ENCODE measurements at places on chromosomes 11 and 22. TPM values are rescaled to one million over a fixed set of nuclear protein-coding genes. Genes with fewer than 3 reads are reported as not detected.

CARD16 gene
- total RNA-seq, result 8.0 TPM

ASPHD2 gene
- total RNA-seq, result 0.20 TPM

CASP12 gene
- total RNA-seq, result 0.27 TPM

- no peak for DNase-seq
Measured at GRCh38 chr11:117584056-117584830, 212.8 kb downstream of the DSCAML1 start.

DNA sequence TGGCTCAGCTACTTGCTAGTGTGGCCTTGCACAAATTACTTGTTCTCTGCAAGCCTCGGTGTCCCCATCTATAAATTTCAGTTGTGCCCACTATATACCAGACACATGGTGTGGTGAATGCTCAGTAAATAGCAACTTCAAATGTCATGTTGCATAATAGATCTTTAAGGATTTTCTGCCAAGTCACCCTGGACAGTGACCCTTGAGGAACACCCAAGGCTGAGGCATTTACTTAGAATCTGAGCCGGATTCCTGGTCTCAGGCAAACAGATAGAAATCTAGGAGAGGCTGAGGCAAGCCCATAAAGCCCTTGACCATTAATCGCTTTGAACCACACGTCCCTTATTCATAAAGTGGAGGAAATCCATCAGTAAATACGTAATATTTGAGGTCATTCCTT, 9.7 kb downstream of the TEAD1 start:
- DNase-seq, result no peak

- DNase-seq, result no peak
Measured at GRCh38 chr11:128057786-128058395, 529.5 kb downstream of the ETS1 start.

GRCh38 chr11:133243832-133244231, 288.5 kb downstream of the OPCML start:
- DNase-seq, result no peak

GRCh38 chr11:87251560-87251959, 213.8 kb downstream of the TMEM135 start:
- DNase-seq, result no peak

DNA sequence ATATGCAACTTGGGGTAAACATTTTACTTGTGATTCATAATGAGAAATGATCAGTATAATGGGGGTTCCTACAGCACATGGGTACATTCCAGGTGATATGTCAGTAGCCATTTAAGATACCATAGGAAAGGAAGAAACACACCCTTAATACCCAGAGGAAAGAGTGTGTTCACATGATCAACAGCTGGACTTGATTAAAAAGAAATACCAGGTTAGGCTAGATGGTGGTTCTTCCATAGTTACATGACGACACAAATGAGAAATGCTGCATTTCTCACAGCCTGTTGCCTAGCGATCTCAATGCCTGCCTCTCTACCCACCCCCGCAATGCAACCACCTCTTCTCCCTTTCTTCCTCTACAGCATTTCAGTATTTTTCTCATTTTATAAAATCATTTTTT, 96.8 kb downstream of the TTC28 start:
- no peak for DNase-seq

DNA sequence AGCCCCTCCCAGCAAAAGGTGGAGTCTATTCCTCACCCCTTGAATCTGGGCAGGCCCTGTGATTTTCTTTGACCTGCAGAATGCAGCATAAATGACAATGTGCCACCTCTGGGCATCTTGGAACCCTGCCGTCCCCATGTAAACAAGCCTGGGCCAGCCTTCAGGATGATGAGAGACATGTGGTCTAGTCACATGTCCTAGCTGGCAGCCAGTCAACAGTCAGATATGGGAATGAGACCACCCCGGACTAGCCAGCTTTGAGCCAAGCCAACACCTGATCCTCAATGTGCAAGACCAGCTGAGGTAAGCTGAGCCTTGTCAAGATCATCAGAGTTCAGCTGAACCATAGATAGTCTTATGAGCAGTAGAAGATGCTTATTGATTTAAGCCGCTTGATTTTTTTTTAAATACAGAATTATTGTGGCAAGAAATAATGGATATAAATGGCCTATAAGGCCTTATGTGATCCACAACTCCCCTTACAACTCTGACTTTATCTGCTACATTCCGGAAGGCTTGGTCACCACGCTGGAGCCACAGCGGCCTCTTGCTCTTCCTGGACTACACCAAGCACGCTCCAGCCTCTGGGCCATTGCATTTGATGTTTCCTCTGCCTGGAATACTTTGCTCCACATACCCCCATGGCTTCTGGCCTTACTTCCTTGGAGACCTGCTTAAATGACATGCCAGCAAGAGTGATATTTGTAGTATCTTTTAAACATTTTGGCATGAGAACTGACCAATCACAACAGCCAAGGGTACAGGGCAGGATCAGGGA, 225.9 kb upstream of the SESN3 start:
- no peak for DNase-seq

GRCh38 chr11:71452199-71453036, 585 bp upstream of the NADSYN1 start:
- peak; percentile 71 for DNase-seq
